HFFc6 (cell line): ENCODE measurements at places on chromosomes 5 and 9. TPM values are rescaled to one million over a fixed set of nuclear protein-coding genes. Genes with fewer than 3 reads are reported as not detected.

SLC46A2 gene
- total RNA-seq = not detected in 3 replicates

SPINK4 gene
- total RNA-seq = not detected in 3 replicates

DNA sequence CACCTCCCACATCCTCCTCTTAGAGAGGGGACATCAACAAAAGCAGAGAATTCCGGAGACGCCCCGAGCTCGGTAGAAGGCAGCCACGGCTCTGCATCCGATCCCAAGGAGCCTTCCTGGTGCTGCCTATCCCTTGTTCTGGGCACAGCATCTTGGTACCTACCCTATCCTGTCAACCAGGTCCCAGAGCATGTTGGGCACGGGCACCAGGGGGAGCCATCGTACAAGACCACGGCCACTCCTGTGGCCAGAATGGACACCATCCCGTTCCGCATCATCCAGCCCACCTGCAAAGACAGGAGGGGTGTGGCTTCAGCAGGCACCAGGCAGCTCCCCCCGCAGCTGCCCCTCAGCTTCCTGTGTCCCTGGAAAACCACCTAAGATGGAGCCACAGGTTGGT lies 62.7 kb upstream of the ZNF354A start:
- DNase-seq = no peak

DNA sequence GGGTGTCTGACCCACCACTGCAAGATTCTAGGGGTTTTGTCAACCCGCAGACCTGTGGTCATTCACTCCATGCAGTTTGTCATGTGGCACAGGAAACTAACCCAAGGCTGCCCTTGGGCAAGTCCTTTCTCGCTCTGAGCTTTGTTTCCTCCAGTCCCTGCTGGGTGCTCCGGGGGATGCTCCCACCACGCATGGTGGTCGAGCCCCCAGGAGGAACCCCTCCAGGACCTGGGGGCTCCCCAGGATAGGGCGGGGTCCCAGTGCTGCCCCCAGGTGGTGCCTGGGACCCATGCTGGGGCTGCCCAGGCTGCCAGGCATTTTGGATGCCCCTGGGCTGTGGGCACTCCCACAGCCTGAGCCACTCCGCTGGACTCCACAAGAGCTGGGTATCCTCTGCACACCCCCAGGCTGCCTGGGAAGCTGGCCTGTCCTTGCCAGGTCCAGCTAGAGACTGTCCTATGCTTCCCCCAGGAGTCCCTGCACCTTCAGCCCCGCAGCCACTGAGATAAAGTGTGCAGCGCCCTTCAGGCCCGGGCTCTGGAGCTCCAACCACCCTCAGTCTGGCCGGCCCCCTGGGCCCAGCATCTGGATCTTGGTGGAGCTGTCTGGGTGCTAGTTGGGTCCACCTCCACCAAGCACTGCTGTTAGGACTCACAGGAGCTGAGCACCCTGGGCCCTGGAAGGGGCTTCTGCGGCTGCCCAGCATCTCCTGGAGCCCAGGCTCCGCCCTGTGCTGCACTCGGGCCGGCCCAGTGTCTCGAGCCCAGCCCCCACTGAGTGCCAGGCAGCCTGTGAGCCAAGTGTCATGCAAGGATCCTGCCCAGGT lies 104.3 kb downstream of the PHF2 start:
- DNase-seq = no peak

DNA sequence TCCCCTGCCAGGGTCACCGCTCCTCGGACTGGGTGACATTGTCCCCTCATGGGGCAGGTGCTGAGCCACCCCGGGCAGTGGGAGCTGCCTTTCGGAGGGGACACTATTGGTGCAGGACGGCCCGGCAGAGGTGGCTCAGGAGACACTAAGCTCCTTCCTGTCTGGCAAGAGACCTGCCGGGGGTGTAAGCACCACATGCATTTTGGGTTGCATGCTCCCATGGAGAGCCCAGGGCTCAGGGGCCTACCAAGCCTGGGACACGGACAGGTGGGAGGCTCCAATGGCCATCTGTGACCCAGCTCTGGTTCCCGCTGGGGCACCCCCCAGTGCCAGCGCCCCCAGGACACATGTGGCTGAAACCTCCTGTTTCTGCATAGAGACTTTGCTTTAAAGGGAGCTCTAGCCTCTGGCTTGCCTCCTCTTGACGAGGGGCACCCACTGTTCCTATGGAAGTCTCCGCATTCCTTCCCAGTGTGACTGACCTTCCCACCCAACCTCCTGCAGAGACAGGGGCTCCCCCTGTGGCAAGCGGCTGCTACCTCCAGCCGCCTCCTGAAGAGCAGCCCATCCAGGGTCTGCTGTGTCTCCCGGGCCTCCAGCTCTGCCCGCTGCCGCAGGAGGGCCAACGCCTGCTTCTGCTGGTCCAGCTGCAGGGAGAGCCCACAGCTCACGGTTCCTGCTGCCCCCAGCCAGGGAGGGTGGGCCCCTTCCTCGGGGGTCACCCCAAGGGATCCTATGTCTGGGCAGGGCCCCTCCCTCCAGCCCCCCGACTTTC lies 28.1 kb downstream of the CCDC187 start:
- no peak for DNase-seq

GRCh38 chr5:134411228-134411545 lies 494 bp downstream of the CDKN2AIPNL start:
- no peak for DNase-seq

GRCh38 chr5:171424726-171425125 lies 5.3 kb downstream of the FGF18 start:
- no peak for DNase-seq

DNA sequence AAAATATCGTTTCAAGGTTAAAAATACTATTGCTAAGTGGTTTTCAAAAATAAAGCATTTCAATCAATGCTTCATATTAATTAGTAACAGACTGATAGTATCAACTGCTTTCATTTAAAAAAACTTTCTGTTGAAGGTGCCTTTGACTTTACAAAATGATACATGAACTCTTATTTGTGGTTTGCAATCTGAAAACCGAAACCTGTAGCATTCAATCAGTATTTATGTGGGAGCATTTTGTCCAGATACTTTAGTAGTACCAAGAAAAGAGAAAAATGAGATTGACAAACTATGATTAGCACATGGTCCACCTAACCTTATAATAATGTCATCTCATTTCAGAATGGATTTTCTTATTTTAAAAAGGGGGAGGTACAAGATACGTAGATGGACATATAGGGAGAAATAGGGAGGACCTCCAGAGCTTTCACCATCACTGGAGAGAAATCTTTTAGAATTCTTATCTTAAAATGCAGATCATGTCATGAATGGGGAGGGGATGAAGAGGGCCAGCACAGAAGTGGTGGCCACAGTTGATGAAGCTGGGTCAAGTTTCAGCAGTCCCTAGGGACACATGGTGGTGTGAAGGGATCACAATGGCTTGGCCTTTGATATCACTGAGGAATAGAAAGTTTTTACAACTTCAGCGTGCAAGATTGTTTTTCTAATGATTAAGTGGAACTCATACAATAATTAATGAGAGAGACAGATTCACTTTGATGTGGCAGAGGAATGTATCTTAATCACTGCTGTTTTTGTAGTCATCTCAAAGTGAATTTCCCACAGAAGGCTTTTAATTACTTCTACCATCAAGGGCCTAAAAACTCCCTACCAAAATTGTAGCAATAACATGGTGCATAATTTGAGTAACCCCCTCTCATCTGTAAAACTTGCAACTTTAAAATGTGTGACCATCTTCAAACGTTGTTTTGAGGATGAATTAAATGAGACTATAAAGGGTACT lies 322.3 kb upstream of the EDIL3 start:
- DNase-seq = no peak

DNA sequence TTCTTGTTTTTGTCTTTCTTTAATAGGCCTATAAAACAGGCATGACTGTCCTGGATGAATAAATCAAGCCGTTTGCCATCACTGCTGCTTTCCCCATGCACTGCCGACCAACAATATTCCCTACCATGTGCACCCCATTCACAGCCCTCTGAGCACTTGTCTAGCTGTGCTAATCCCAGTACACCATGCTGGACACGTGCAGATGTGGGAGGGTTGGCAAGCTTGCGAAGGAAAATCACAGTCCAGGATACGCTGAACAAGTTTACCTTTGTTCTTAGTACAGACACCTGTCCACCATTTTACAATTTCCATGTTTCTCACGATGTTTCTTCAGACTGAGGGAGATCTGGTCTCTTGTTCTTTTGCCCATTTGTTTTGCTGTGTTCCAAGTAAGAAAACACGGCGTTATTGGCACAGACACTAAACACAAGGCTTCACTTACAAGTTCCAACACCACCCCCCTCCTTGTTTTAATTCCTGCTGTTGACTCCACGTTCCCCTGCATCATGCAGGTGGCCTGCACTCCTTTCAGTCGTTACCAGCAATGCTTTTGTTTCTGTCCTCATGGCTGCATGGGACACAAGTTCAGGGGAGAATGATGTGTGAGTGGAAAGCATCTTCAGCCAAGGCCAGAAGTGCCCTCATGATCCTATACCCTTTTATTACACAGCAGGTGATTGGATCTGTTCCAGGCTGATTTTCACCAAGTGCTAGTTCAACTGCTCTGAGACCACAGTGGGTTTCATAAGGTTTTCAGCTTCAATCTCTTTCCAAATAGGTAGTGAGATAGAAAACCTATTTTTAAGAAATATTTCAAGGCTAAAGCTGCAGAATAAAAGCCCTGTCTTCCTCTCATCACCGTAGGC lies 608.9 kb downstream of the IRX1 start:
- no peak for DNase-seq
